T-cell (primary cell): ENCODE measurements at places on chromosomes 16 and 17.

DNA sequence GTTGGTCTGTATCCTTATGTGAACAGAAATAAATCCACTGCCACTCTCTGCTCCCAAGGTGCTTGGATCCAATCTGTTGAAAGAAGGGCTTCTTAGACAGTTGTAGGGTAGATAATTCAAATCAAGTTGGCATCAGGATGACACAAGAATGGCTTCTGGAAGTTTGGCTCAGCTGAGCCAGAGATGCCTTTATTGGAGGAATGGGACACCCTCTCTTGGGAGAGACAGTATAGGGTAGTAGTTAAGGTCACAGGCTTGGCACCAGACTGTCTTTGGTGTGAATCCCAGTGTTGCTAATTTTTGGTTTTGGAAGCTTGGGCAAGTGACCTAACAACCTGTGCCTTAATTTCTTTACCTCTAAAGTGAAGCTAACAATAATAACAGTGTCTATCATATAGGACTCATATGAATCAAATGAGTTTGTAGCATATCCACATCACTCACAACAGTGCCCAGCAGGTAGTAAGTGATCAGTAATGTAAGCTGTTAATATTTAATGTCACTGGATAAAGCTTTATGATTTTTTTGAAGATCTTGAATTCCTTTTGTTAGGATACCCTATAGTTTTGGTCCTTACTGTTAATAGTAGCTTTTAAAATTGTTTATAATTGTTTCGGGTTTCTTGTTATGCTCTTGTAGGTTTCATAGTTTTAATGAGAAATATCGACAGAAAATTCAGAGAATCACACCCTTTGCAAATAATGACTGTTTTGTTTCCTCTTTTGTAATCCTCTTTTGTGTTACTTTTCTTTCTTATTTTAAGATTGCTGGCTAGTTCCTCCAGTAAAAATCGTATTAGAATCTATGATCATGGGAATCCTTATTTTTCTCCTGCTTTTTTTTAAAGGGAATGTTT, 19.1 kb downstream of the ZNRF1 start:
- DNase-seq = no peak

DNA sequence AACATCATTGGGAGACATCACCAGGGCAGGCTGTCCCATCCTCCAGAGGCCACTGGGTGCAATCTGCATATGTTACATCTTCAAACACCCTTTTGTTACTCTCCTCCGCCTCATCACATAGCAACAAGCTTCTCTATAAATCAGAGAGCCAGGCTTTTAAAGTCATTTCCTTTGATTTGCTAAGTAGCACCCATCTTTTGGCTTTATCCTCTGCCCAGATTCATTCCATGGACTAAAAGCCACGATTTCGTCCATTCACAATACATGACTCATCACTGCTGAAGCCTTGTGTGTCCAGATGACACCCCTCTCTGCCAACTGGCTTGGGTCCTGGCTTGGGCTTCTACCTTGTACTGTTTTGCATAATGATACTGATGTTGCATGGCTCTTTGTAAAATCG, 2.0 kb upstream of the KRT38 start:
- no peak for DNase-seq

DNA sequence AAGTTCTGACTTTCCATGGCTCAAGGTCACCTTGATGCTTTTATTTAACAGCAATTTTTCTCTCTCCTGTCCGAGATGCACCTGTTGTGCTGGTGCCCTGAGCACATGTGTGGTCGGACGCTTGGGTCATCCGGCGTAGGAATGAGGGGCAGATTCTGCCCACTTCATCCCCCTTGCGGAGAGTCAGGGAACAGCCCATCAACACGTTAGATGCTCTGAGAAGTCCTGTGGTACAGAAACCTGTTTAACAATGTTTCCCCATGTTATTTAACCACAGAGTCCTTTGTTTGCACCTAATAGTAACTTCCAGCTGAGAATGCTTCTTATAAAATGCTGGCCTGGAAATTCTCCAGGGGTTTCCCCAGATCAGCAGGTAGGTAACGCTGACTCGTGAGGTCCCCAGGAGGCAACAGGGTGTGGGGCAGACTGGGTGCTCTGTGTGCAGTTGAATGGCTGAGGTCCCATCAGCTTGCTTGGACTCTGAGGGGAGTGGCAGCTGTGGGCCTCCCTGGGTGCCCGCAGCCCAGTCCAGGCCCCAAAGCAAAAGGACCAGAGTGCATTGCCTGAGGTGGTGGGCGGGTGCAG, 17.8 kb downstream of the DOC2B start:
- DNase-seq = no peak

DNA sequence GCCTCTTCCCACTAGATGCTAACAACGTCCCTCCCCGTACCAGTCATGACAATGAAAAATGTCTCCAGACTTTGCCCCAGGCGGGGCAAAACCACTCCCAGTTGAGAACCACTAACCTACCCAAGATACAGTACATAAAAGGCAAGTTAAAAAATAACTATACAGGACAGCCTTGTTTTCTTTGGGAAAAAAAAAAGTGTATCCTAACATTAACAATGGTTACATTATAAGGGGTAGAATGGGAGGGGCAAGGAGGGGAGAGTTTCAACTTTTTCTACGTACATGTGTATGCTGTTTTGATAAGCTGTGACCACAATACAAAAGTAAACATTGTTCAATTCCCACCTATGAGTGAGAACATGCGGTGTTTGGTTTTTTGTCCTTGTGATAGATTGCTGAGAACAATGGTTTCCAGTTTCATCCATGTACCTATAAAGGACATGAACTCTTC, 94.9 kb downstream of the TOX3 start:
- no peak for DNase-seq

- no peak for DNase-seq
Measured at GRCh38 chr16:49636608-49637007, 219.3 kb downstream of the ZNF423 start.

GRCh38 chr17:77382966-77383612, 242.3 kb downstream of the SEC14L1 start:
- no peak for DNase-seq

DNA sequence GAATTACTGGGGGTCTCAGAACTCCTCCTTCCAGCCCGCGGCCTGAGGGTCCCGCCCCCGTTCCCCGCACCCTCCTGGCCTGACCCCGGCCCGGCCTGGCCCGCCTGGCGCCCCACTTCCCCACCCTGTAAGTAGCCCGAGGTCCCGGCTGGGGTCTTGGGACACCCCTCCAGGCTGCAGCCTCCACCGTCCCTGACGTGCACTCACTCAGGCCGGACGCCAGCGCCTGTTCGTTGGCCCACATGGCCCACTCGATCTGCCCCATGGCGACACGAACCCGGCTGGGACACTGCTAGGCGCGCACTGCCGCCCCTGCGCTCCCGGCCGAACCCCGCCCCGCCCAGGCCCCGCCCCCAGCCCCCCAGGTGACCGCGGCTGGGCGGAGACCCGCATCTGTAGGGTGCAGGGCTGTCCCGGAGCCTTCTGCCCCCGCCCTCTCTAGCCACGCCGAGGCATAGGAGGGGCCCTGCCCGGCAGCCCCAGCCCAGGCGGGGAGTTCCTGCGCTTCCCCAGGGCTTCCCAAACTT, at the start of gene CYBA:
Gene CYBA, minus strand, starts transcription at position 305 of the 527 bp plus-strand sequence. Its CDS starts 40 bp downstream, at position 265.
- DNase-seq = peak; percentile 79

DNA sequence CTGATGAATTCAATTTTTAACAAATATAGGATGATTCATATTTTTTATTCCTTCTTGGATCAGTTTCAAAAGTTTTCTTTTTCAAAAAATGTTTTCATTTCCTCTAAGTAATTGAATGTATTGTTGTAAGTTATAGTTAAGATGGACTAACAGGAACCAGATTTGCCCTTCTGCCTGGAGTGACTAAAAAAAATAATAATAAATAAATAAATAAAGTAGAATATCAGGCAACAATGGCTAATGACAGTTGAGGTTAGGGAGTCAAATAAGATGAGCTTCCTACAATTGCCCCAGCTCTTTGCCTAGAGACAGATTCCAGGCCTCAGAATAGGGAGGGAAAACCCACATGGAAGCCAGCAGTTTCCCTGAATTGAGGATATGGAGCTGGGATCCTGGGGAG, 73.7 kb upstream of the MSI2 start:
- DNase-seq = no peak

DNA sequence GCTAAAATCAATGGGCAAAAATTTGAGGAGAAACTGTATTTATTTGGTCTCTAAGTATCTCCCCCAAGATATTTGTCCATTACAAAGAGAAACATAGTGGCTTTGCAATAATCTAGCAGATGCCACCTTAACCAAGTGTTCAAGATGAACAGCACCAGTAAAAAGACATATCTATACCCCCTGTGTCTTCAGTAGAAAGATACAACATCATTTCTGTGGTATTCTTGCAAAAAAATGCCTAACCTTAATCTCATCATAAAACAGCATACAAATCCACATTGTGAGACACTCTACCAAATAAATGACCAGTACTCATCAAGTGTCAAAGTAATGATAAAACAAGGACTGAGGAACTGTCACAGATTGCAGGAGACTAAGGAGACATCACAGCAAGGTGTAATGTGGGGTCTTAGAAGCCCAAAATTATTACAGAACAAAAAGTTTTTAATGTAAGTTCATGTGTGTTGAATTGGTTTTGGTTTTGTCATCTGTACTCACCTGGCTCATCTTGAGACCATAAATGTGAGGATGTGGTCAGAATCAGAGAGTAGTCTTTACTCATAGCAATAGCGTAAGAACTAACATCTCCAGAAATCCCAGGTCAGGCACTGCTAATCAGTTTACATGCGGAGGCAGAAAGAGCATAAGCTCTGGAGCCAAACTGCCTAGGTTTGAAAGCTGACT, 77.2 kb downstream of the AATF start:
- DNase-seq = no peak

GRCh38 chr17:32120141-32120540, 22.2 kb upstream of the RHOT1 start:
- no peak for DNase-seq

DNA sequence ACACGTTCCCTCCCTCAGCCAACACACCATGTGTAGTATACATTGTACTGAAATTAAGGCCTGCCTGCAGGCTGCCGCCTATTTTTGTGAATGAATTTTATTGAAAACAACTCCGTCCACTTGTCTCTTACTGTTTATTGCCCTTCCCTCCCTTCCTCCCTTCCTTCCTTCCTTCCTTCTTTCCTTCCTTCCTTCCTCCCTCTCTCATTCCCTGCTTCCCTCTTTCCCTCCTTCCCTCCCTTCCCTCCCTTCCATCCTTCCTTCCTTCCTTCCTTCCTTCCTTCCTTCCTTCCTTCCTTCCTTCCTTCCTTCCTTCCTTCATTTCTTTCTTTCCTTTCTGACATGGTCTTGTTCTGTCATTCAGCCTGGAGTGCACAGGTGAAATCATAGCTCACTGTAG, 2.3 kb downstream of the ITGAM start:
- DNase-seq = no peak

- DNase-seq = no peak
Measured at GRCh38 chr16:53080345-53081031, 25.7 kb downstream of the CHD9 start.

GRCh38 chr16:23149993-23150364, 727 bp upstream of the USP31 start:
- DNase-seq = no peak

DNA sequence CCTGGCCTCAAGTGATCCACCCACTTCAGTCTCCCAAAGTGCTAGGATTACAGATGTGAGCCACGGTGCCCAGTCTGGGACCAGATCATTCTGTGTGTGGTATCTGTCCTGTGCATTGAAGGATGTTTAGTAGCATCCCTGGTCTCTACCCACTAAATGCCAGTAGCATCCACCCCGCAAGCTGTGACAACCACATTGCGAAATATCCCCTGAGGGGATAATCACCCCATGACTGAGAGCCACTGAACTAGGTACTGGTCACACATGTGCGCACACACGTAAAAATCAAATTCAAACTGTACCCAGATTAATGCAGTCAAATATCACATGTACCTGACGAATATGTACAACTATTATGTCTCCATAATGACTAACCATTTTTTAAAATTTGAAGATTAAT, 35.8 kb downstream of the TEKT5 start:
- DNase-seq = no peak

DNA sequence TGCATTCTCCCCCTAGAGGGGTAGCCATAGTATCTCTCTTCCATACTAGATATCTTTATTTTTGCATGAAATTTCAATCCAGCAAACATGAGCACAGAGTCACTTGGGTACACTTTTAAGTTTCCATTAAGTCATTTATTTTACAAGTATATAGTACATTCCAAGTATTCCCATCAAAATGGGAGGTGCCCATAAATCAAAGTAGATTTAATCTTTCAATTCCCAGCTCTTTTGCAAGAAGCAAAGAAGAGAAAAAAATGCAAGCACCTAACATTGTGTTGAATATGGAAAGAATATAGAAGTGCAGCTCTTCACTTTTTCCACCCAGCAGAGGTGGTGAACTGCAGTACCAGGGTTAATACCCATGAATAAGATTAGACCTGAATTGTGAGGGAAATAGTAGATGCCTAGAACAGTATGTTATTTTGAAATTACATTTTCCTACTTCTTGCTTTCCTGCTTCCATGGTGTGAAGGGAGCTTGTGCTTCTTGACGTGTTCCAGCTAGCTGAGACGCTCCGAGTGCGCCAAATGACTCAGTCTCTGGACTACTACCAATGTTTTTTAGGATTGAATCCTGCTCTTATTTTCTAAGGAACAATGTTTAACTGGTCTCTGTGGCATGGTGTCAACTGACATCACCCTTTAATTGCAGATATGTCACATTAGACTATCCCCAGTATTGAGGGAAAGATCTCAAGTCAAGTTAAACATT, 151.1 kb upstream of the MAF start:
- DNase-seq = no peak

DNA sequence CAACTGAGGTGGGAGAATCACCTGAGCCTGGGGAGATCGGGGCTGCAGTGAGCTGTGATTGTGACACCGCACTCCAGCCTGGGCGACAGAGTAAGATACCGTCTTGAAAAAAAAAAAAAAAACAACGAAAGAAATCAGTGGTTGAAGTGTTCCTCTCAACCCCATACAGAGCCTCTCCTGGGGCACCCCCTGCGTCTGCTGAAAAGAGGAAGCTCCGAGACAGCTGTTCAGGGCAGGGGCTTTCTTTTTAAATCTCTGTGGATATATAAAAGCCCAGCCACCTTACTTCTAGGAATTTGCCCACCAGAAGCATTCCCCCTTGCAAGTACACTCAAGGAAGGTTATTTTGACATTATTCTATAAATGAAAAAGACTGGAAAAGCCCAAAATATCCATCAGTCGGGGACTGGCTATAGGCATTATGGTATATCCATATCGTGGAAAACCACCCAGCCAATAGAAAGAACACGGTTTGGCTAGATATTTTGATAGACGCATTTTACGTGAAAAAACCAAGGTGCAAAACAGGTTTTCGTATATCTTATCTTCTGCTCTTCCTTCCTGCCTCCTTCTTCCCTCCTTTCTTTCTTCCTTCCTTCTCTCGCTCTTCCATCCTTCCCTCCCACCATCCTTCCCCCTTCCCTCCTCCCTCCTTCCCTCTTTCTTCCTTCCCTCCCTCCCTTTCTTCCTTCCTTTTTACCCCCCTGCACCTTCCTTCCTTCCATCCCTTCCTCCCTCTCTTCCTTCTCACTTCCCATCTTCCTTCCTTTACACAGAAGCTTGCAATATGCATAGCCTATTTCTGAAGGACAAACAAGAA, 9.2 kb upstream of the CCL22 start:
- no peak for DNase-seq

- DNase-seq = no peak
Measured at GRCh38 chr16:68636064-68636560, 9.0 kb upstream of the CDH3 start.

- DNase-seq = no peak
Measured at GRCh38 chr17:71762526-71762925, 358.3 kb upstream of the SOX9 start.

- DNase-seq = no peak
Measured at GRCh38 chr16:78117391-78117790, 17.9 kb downstream of the WWOX start.
